ENCODE measurements at places on chromosomes 16 and 17.

- DNase-seq: no peak
Observed at GRCh38 chr17:46193151-46193625, at the start of gene KANSL1. TSS of gene KANSL1 (minus strand) at chr17:46193429. CDS start at chr17:46172143, 21,286 bp downstream.

GRCh38 chr17:82665891-82666290 is 17.6 kb upstream of the WDR45B start:
- DNase-seq: no peak

GRCh38 chr17:63309021-63309420 is 137.1 kb downstream of the CYB561 start:
- DNase-seq: no peak

- no peak for DNase-seq
Observed at GRCh38 chr17:491086-492021, 138.7 kb upstream of the RPH3AL start.

DNA sequence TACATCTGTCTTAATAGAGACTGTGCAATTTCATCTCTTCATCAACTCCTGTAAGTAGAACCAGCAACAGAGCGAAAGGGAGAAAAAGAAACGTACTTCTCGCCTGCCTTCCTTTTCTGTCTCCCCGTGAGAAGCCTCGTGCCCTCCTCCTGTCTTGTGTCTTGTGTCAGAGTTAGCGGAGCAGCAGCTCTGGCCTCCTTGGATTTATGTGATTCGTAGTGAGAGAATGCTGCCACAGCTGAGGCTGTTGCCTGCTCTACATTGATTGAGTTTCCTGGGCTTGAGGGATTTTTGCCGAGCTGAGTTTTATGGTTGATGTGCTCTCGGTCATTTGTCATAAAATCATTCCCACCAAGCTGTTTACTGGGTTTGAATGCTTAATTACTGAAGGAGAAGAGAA is 579.1 kb upstream of the RBFOX1 start:
- DNase-seq: no peak

DNA sequence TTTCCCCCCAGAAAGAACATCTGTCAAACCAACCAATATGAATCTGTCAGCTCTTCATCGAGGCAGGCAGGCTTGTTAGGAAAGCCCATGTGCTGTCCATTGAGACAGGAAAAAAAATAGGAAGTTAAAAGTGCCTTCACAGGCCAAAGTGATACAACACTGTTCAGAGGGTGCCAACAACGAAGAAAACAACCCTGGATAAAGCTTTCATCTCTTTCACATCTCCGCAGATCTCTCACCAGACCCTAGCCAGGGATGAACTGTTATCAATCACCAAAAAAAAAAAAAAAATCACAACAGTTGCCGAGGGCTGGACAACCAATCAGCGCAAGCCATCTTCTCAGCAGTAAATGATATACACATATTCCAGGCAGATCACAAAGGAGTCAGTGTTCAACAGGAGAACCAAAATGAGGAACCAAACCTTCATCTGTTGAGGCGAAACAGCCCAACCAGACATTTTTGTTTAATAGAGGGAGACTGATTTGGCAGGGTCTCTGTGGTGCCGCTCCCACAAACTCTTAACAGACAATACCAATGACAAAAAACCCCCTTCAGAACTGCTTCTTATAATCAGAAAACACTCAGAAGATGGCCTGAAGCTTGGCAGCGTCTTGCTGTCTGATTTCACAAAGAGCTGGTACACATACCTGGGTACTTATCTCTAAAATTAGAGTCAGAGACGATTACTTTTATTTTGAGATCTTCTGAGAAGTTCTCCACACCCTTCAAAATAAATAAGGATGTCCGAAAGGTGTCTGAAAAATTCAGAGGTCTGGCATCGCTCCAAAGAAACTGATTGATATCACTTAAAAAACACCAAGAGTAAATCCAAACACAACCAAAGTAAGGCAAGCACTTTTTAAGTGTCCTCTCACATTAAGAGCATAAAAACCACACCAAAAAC is 1.8 kb downstream of the MAP3K14 start:
- DNase-seq: no peak

GRCh38 chr16:80604600-80605355 is 64.0 kb downstream of the DYNLRB2 start:
- DNase-seq: no peak

GRCh38 chr17:3029213-3029913 is 34.0 kb downstream of the OR1D5 start:
- DNase-seq: no peak

- DNase-seq: no peak
Observed at GRCh38 chr16:50229149-50229726, 37.1 kb upstream of the ADCY7 start.

DNA sequence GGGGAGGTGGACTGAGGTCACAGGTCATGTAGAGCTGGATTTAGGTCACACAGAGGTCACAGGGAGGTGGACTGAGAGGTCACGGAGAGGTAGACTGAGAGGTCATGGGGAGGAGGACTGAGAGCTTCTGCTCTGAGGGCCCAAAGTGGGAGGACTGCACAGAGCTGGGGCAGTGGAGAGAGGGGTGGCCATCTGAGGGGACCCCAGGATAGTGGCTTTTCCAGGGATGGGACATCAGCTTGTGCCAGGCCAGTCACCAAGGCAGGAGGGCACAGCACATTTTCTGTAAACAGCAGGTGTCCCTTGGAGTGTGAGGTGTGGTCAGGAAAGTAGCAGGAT is 26.1 kb upstream of the JPT2 start:
- DNase-seq: no peak

- DNase-seq: no peak
Observed at GRCh38 chr17:2700491-2701141, 10.9 kb downstream of the CLUH start.

- no peak for DNase-seq
Observed at GRCh38 chr16:84911486-84912216, 91.9 kb downstream of the CRISPLD2 start.

- no peak for DNase-seq
Observed at GRCh38 chr16:21001262-21001661, 100.7 kb downstream of the LYRM1 start.

DNA sequence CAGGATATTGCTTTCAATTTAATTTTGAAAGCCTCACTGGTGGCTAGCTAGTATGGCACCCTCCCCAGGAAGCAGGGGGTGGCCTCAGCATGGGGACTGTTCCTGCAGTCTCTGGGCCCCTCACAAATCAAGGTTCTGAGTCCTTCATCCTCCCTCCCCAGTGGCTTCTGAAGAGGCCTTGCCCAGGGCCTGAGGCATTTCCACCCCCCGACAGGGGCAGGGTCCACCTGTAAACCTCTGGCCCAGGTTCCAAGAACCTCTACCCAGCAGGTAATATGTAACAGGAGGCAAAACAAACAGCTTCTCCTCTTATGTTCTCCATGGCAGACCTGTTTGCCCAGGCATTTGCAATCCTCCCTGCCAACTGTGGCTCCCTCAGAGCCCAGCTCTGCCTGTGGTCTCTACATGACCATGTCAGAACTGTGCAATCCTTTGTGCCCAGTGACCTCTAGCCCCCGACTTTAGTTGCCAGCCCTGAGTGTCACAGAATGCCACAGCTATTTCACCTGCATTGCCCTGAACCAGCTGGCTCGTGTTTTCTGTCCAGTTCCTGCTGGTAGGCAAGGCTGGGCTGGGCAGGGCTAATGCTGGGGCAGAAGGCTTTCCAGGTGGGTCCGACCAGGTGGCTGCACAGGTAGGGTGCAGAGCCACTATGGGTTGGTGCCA is 14.3 kb downstream of the ACSF2 start:
- no peak for DNase-seq

GRCh38 chr17:17739388-17740066 is 58.3 kb downstream of the RAI1 start:
- no peak for DNase-seq

DNA sequence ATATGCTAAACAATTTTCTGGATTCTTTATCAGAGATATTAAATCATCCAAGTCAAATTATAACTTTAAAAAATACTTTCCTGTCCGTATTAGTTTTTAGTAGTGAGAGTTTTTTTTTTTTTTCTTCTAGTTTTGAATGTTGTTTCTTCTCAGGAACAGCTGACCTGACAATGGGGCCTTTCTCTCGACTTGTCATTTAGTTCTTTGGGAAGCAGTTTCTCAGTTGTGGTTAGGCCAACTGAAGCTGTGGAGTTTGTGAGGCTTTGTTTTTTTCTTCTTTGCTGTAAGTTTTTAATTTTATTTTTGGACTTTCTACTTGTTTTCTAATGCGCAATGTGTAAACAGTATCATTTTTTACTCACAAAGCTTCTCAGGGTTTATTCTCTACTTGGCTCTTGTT is 140.8 kb downstream of the FTO start:
- no peak for DNase-seq
